ENCODE measurements at places on chromosomes 7 and 10.
A peak's percentile ranks its signal among the peaks of the same experiment; 100 is the strongest.

DNA sequence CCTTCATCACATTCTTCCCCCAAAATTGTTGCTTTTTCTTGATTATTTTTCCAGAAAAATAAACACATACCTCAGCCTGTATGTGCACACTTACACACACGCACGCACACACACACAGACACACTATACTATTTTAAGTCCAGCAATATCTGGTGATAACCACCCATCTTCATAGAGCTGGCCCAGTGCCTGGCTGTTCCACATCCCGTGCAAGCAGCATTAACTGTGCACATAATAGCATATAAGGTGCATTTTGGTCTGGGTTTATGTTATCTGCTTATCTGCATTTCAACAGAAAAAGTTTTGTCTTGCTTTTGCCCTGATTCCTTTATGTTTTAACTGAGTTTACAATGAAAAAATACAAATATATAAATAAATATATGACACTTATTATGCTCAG is 143.1 kb upstream of the KLF6 start:
- no peak for DNase-seq

DNA sequence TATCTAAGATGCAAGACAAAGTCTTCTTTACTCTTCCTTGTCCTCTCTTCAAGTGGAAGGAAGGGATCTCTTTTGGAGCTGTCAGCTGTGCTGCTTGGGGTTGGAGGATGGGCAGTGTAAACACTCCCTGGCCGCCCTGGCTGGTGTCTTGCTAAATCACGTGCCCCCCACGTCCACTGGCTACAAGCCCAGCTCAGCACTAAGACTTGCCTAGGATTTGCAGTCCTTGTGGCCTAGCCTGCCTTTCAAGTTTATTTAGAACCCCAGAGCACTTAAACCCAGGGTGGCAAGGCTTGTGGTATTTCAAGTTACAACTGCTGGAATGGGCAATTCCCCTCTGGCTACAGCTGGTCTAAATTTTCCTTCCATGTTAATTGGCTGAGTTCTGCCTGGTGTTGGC is 272.4 kb upstream of the MYO3A start:
- no peak for DNase-seq

DNA sequence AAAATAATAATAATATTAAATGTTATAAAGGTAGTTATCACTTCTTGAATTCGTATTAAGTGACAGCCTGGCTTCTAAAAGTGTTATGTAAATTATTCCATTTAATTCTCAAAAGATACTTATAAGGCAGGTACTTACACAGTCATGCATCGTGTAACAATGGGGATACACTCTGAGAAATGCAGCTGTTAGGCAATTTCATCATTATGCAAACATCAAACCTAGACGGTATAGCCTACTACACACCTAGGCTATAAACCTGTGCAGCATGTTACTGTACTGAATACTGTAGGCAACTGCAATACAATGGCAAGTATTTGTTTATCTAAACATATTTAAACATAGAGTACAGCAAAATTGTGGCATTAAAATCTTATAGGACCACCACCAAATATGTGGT is 1.5 kb downstream of the IFIT1 start:
- no peak for DNase-seq

DNA sequence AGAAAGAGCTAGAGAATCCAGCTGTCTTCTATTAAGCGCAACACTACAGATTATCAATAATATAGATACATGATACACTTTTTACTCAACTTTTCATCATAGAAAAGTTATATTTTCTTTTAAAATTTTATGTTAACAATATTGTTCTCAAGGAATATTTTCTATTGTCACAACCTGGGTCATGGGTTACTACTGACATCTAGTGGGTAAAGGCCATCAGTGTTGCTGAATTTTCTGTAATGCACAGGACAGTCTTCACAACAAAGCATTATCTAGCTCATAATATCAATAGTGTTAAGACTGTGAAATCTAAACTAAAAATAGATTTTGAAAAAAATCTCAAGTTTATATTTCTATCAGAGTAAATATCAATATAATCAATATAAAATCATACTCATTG is 209.8 kb downstream of the ZNF33B start:
- DNase-seq, result no peak

DNA sequence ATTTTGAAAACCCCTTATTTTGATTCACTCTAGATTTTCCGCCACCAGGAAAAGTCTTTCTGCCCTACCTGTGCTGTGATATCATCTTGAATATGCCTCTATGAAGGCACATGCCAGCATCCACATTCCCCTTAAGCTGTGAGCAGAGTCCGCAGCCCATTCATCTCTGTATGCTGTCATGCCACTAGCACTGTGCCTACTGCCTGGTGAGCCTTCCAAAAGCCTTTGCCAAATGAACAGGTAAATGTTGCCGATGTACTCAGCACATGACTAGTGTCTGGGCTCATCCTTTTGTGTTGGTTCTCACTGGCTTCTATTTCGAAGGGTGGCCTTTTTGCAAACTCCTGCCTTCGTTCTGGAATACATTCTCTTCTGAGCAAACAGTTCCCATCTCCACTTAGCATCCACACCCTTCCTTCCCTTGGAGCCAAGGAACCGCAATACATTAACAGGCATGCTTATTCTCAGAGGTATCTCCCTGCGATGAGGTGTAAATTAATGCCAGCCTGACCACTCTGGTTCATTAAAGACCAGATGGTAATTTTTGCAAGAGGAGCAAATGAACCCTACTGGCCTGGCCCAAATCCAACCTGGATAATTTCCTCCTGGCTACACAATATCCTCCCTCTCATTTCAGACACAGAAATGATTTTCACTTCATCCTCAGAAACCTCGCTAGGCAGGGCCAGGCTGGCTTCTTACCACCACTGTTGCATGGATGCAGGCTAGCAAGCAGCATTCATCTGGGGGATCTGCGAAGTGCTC is 339.7 kb upstream of the NFE2L3 start:
- no peak for DNase-seq

- no peak for DNase-seq
These were observed 49.0 kb upstream of the PCLO start for GRCh38 chr7:83211685-83212084.

GRCh38 chr7:132311733-132312132 is 264.5 kb downstream of the PLXNA4 start:
- DNase-seq, result no peak

DNA sequence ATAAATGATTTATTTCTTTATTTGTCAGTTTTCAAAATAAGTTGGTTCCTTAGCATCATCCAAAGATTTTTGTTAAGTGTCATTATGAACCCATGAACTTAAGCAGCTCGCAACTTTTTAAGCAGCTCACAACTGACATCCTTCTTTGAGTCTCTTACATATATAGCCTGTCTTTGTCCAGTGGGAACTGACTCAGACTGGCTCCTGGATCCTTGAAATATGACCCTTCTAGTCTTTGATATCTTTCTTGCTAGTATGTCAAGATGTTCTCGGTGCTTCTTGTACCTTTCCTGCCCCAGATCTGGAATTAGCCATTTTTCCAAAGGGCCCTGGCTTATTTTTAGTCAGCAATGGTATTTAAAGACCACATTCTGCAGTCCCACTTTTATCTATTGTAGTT is 53.9 kb upstream of the ARID5B start:
- DNase-seq, result no peak

GRCh38 chr10:124043310-124044142 is 49.9 kb downstream of the CHST15 start:
- DNase-seq, result no peak

- no peak for DNase-seq
These were observed 133.8 kb upstream of the HDAC9 start for GRCh38 chr7:18361756-18362155.

DNA sequence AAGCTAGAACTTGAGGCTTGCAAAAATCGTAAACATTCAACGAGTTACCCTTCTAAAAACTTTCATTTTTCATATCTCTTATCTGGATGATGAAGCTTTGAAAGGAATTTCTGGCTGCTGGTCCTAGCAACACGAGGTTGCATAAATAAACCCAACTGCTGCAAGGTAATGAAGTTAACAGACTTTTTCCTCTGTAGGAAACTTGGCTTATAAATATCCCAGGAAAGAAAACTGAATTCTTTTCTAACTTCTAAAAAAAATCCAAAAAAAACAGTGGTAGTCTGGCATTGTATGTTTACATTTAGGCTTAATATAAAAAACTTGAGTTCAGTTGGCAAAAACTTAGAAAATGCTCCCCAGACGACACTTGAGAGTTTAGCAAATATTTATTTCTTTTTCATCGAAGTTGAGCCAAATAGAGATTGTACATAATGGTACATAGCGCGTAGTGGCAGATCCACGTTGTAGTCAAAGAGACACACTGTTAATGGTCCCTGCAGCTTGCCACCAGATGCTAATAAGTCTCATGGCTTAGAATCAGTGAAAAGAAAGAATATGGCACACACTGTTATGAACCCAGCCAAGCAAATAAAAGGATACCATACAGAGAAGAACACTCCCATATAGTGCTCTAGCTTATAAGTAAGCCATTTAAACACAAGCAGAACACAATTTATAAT is 200.3 kb upstream of the PCLO start:
- DNase-seq, result no peak

- DNase-seq, result no peak
These were observed 18.8 kb upstream of the PDCD4 start for GRCh38 chr10:110852947-110853346.

DNA sequence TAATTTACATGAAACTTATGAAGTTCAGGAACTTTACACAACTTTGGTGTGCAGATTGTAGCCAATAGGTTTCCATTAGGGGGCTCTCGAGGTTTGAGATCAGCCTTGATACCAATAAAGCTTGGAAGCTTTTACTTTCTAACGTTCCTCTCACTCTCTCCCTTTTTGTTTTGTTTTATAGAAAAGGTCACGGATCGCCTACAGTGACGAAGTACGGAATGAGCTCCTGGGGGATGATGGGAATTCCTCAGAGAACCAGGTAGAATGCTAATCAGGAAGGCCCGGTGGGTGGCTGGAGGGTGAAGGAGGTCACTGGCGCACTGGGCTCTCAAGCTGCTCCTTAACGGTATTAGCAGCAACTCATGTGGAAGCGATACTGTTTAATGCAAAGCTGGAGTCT is 79.9 kb downstream of the VTI1A start:
- no peak for DNase-seq

DNA sequence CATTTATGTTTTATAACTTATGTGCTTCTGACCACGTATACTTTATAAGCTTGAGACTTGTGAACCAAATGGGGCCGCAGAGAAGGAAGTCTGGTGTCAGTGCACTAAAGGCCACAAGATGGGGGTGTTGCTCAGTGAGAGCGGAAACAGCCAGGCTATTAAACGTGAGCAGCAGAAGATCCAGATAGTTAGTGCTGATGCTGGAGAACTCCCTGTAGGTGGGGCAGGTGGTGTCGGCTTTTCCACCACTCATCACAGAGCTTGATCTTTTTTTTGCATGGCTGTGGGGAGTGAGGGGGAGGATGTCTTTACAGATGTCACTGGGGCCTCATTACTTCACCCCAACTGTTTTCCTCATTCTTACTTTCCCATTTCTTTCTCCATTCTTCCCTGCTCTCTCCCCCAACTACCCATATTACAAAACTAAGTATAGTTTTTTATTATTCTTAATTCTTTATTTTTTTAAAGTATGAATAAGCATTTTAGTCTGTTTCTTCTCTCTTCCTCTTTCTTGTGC is 34.7 kb downstream of the ACADSB start:
- DNase-seq, result peak; percentile 48

DNA sequence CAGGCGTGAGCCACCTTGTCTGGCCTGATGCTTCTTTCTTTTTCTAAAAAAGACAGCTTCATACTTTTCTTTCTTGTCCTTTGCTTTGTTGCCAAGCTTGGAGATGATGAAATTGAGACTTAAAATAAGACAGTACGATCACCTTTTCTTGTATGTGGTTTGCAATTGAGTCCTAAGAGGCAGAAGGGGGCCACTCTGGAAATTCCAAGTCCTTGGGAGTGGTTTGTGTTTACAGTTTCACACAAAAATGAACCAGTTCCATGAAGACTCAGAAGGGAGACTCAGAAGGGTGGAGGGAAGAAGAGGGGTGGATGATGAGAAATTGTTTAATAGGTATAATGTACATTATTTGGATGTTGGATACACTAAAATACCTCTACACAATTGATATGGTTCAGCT is 70.7 kb upstream of the TNS3 start:
- no peak for DNase-seq

GRCh38 chr10:109866995-109867635 is 56.2 kb downstream of the XPNPEP1 start:
- no peak for DNase-seq

DNA sequence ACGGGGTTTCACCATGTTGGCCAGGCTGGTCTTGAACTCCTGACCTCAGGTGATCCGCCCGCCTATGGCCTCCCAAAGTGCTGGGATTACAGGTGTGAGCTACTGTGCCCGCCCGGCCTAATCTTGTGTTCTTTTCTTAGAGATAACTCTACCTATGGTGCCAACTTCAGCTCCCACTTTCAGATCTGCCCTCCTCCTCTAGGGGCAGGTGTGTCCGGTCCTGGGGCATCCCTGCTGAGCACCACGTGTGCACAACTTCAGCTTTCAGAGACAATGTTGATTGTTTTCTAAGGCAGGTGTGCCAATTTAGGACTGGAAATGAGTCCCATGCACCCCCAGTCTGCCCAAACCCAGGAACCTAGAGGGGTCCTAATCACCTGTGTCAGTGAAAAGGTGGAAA is 18.5 kb upstream of the FXYD4 start:
- no peak for DNase-seq

DNA sequence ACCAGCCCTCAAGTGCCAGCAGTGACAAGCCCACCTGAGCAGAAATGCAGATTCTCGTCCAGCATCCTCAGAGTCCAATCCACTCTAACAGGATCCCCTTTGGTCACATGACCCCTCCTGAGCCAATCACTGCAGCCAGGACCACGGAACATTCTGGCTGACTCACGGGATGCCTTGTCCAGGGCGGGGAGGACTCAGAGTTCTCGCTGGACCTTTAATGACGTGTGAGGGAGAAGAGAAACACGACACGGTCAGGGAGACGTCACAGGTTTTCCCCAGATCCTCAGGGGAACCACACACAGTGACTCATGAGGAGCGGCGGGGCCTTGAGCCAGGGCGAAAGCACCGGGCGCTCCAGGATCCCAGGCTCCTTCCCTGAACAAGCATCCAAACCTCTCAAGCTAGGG is 155.7 kb downstream of the PTPRN2 start:
- no peak for DNase-seq

DNA sequence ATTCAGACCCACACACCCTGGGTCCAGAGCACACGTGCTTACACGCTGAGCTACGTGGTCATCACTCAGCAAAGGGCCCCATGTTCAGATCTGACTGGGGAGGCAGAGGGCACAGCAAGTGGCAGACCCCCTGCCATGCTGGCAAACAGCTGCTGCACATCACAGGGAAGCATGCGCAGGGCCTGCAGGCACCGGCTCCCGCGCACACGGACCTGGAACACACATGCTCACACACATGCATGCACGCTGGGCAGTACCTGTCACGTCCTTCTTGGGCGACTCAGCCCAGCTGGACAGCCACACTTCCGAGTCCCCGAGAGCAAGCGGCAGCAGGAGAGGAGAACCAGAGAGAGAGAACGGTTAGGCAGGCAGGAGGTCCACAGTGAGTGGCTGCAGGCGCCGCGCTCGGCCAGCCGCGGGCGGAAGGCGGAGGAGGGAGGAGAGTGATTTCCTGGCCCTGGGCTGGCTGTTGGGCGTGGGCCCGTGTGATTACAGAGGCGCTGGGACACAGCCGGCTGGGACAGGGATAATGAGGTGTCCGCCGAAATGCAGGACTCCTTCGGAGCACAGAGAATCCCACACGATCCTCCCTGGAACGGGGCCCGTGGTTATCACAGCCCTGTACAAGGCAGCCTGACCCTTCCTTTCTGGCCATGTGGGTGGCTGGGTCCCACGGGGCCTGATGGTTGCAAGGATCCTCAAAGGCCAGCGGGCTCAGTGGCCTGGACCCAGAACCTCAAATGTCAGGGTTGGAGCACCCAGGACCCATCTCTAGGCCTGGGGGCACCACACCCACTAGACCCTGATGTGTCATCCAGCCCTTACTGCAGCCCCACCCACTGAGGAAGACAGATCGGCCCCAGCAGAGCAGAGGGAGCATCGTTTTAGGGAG is 175.1 kb downstream of the NEURL1 start:
- no peak for DNase-seq
